Activated T-helper 1 cell treated with anti-CD3 and anti-CD28 coated beads, Interleukin-12 subunit alpha, Interleukin-12 subunit beta, Interleukin-2, Interleukin-4 antibody, amounts not matched to agents 30 ng/mL and 10 ng/mL and 1 ng/mL, durations not matched to agents 14 hours and 24 hours and 36 hours (primary cell): ENCODE measurements at places on chromosomes 6 and 20. TPM values are rescaled to one million over a fixed set of nuclear protein-coding genes. Genes with fewer than 3 reads are reported as not detected.

- H3K4me3 ChIP-seq = peak overlapping the region; percentile 97
- peaks cover 42% of the 10 kb centered on the region for H3K4me1 ChIP-seq
- H3K36me3 ChIP-seq = peaks cover 2% of the 10 kb centered on the region
- no peak for DNase-seq
- H3K27me3 ChIP-seq = peaks cover 22% of the 10 kb centered on the region
Measured at GRCh38 chr6:45423824-45424450, 46.2 kb upstream of the SUPT3H start.

The HLA-A gene
- total RNA-seq = 1,482 and 1,503 TPM in 2 replicates

DNA sequence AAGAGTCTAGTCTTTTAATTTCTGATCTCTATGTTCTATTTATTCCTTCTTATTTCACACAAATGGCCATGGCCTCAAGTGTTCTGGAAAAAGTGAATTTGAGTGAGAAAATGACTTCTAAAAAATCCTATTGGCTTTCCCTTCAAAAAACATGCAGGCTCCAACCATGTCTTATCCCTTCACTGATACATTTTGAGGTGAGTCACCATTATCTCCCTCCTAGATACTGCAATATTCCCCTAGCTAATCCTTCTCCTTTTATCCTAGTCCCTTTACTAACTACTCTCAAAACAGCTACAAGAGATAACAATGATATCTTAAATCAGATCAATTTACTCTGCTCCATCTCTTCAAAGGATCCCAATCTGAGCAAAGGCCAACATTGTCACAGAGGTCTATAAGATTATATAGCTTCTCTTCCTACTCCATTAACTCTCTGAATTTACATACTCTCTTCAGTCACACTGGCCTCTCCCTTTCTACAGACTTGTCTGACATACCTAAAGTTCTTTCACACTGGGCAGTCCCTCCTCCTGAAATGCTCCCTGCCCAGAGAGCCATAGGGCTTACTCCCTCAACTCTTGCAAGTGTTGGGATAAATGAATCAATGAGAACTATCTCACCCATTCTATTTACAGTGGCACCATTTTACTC is 129.2 kb downstream of the TENT5A start:
- DNase-seq = no peak
- no peaks in the 10 kb centered on the region for H3K36me3 ChIP-seq
- H3K4me3 ChIP-seq = no peak overlapping the region
- no peaks in the 10 kb centered on the region for H3K27me3 ChIP-seq
- H3K27ac ChIP-seq = no peak overlapping the region

The GLP1R gene
- total RNA-seq = 0.18 TPM in 1 of 2 replicates, not detected in the other

DNA sequence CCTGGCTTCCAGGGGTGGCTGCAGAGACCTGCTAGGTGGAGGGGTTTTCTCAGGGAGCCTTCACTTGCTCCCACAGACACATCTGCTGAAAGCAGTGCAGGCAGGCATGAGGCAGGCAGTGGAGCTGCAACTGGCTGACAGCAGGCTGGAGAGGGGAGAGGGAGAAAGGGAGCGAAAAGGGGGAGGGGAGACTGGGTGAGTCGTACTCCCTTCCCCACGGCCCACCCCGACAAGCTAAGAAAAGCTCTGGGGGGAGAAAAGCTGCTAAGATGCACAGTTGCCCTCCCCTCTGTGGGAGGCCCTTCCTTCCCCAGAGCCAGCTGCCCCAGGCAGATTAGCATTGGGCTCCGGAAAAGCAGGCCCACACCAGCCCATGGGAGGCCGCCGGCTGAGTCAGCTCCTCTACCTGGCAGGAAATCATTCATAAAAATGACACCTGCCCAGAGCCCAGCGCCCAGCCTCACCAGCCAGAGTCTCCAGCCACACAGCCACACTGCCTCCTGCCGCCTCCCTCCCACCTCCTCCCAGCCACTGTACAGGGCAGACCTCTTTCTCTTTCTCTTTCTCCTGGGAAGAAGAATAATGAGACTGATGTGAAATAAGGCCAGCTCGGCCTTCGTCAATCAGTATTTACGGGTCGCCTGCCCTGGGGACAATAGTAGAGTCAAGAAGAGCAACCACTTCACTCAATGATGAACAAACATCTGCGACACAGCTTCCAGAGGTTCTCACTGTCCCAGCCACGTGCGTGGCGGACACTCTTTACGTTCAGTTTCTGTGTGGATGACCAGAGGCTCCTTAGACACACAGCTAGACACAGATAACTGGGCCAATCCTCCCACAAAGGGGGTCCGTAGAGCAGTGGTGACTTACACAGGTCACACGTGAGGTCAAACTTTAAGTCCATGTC is 7.7 kb upstream of the C20orf203 start:
- no peaks in the 10 kb centered on the region for H3K27me3 ChIP-seq
- no peaks in the 10 kb centered on the region for H3K36me3 ChIP-seq
- peak overlapping the region; percentile 29 for H3K27ac ChIP-seq
- no peak overlapping the region for H3K4me3 ChIP-seq
- H3K4me1 ChIP-seq = peaks cover 18% of the 10 kb centered on the region
- no peak for DNase-seq
